ENCODE measurements at places on chromosomes 16 and 17.

- no peak for DNase-seq
These were observed 9.0 kb downstream of the KRT24 start for GRCh38 chr17:40694584-40694983.

DNA sequence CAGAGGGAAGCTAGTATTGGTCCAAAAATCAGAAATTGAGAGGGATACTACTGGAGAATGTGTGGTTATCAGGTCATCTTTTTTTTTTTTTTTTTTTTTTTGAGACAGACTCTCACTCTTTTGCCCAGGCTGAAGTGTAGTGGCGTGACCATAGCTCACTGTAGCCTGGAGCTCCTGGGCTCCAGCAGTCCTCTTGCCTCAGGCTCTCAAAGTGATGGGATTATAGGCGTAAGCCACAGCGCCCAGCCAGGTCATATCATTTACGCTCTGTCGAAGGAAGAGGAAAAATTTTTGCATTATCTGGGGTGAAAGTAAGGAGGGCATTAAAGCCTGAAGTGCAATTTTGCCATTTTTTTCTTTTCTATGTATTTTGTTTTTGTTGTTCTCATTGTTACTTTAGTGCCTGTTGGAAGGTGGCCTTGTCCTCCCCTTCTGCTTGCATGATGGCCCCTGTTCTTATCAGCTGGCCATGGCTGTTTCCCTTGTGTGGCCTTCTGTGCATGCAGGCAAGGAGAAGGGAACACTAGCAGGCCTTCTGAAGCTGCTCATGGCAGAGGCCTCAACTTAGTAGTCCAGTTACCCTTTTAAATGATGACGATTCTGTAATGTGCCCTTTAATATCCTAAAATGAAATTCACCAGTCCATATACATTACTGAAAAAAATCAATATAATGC is 118.3 kb downstream of the SPECC1 start:
- DNase-seq: no peak

- no peak for DNase-seq
These were observed 726 bp upstream of the C1QTNF1 start for GRCh38 chr17:79023180-79023705.

- no peak for DNase-seq
These were observed 148.7 kb downstream of the FTO start for GRCh38 chr16:53852678-53853077.

- DNase-seq: no peak
These were observed 26.5 kb downstream of the STAT3 start for GRCh38 chr17:42361781-42362186.

GRCh38 chr16:965487-965886 is 5.3 kb downstream of the LMF1 start:
- no peak for DNase-seq

DNA sequence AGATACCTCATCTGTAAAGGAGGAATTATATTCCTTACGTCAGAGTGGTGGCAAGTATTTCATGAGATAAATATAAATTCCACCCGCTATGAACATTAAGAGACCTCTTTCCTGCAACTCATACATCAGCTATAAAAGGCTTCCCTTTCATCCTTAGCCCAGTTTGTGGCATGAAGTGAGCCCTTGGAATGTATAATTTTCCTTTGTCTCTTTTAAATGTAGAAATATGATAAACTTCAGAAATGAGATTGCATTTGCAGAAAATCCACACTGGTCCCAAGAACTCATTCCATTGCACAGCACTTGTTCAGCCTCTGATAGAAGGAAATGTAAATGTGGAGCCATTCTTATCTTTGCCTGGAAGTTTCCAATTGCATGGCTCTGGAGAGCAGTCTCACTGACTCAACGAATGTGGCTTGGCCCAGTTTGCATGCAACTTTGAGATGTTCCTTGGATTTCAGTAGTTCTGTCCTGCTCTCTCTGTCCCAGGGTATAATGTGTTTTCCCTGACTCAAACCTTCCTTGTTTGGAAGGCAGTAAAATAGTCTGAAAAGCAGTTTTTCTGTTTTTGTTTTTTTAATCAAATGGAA is 746.4 kb downstream of the CDH11 start:
- no peak for DNase-seq

GRCh38 chr17:80761110-80761871 is 216.7 kb downstream of the RPTOR start:
- peak; percentile 62 for DNase-seq

Data from Jurkat, Clone E6-1 (cell line).